ENCODE measurements at places on chromosomes 5 and 9.

DNA sequence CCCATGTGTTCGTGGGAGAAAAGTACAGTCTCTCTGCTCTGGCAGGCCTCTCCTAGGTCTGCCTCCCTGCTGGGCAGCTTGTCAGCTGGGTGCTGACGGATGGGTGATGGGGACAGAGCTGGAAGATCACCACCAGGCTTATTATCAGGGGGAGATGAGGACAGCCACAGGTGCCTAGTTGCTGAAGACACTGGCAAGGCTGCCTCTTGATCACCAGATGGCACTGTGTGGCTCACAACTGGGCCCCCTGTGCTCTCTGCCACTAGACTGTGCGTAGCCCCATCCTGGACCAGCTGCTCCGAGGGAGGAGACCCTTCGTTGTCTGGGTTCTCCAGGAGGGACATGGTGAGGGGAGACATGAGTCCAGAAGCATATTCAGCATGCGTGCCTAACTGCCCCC lies 73.0 kb downstream of the KIF24 start:
- DNase-seq, result no peak

- no peak for DNase-seq
Measured at GRCh38 chr5:147482706-147483180, 27.1 kb downstream of the DPYSL3 start.

- DNase-seq, result no peak
Measured at GRCh38 chr9:29644514-29644913, 2071.2 kb upstream of the C9orf72 start.

DNA sequence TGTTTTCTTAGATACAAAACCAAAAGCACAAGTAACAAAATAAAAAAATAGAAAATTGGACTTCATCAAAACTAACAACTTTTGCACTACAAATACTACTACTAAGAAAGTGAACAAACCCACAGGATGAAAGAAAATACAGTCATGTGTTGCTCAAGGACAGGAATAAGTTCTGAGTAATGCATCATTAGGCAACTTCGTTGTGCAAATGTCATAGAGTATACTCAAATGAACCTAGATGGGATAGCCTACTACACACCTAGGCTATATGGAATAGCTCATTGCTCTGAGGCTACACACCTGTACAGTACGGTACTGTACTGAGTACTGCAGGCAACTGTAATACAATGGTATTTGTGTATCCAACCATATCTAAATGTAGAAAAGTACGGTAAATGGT lies 88.3 kb downstream of the RAPGEF1 start:
- DNase-seq, result no peak

DNA sequence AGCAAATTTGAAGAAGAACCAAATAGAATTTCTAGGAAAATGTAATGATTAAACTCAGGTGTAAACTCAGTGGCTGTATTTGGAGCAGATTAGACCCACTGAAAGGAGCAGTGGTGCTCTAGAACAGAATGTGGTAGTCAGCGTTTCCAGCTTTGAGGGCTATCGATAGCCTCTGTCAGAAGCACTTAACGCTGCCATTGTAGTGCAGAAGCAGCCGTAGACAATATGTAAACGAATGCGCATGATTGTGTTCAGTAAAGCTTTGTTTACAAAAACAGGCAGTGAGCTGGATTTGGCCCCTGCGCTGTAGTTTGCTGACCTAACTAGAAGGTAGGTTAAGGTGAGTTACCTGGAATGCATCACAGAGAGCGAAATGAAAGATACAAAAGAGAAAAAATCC lies 72.0 kb downstream of the FAM78A start:
- DNase-seq, result no peak

DNA sequence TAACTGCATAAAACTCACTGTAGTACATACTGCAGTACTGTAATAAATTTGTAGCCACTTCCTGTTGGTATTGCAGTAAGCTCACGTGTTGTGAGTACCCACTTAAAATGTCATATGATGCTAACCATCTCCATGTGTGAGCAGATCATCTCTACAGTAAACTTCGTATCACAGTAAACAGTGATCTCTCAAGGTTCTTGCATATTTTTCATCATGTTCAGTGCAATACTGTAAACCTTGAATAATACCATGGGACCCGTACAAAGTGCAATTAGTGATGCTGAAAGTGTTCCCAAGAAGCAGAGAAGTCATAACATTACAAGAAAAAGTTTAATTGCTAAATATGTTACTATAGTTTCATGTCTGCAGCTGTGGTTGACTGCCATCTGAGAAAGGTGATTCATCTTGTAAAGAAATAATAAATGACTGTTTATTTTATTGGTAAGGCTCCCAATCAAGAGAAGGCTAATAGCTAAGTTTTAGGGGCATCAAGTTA lies 253.8 kb upstream of the POU5F2 start:
- no peak for DNase-seq

DNA sequence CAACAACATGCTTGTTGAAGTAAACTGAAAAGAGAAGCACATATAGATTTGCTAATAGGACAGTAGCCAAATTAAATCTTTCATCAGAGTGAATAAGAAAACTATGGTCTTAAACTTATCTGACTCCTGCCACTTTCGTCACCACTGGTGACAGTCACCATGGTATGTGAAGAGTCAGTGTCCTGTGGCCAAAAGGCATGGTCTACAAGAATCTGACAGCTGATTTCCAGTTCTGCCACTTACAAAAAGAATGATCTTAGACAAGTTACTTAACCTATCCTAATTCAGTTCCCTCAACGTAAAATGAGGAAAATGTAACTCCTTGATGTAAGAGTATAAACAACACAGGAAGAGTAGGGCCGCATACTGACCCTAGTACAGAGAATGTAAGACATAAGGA lies 102.0 kb downstream of the LPAR1 start:
- DNase-seq, result no peak

- no peak for DNase-seq
Measured at GRCh38 chr5:133483406-133484090, 128.8 kb downstream of the FSTL4 start.

DNA sequence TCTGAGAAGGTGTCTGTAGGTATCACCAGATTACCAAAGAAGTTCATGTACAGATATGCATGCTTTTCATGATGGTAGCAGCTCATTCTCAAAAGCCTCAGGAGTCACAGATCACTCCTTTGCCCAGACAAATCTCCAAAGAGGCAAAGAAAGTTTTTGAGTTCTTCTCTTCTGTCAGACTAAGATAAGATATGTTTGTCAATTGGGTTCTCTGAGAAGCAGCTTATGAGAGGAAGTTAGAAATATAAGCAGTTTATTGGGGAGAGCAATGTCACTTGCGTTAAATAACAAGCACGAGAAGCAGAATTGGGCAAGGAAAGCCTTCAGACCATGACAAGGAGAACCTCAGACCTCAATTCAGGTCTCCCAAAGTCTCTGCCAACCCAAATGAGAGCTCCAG lies 219.2 kb upstream of the KLF4 start:
- DNase-seq, result no peak

GRCh38 chr9:122387536-122387935 lies 16.7 kb downstream of the PTGS1 start:
- DNase-seq, result no peak

DNA sequence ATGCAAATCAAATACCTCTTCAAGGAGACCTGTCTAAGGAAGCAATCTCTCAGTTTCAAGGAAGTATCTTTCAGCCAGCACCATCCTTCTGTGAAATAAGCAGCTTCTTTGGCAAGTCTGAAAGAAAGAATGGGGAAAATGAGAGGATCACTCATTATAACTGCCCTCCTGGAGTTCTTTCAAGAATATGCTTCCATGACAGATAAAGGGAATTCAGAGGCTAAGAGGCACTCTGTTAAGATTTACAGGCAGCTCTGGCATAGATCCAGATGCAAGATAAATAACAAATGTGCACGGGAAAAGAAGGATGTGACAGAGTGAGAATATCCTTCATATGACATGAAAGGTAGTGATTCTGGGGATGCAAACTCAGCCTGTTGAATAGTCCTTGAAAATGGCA lies 348.2 kb upstream of the CCNG1 start:
- no peak for DNase-seq

GRCh38 chr9:121360601-121361374 lies 9.3 kb downstream of the STOM start:
- DNase-seq, result no peak

GRCh38 chr9:122088880-122089706 lies 4.0 kb downstream of the TTLL11 start:
- DNase-seq, result no peak

DNA sequence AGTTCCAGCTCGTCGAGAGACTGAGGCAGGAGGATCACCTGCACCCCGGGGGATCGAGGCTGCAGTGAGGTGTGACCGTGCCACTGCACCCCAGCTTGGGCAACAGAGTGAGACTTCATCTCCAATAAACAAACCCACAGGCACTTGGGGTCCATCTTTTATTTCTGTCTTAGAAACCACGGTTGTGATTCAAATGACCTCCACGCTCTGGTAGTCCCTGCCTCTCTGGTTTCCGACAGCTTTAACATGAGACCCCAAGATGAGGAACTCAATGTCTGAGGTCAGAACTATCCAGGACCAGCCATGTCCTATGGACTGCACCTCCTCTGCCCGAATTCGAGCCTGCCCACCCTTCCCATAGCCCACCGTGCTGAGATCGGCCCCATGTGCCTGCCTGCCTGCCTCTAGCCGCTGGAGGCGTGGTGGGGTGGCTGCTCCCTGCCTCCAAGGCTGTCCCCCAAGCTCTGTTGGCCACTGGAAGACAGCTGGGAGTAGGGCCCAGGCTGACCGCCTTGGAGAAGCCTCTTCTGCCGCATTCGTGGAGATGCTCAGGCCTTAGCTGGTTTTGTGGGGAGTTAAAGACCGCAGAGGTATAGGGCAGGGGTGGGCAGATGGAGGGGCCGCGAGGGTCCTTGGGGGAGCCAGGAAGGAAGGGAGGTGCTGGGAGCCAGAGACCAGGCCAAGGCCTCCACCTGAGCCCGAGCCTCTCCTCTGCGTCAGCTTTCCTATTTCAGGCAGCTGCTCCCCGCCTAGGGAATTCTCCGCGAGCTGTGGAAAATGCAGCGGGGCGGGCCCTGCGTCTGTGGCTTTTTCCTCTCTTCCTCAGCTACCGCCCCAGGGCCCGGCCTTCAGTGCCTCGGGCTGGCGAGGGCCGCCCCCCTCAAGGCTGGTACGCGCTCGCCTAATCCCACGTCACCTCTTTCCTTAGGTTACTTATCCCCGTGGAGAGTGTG lies 6.9 kb upstream of the WDR5 start:
- no peak for DNase-seq

DNA sequence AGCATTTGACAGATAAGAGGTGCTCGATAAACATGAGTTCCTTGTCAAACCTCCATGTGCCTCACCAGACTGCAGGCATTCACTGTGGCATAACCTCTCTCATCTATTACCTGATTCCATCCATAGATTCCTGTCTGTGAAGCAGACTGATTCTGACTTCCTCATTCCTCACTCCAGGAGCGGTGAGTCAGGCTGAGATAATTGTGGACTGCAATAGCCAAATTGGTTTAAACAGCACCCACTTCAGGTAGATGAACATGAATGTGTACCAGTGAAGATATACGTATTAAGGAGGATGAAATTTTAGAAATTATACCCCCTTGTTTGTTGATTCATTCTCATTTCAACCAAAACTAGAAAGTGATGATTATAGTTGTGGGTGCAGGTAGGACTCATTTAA lies 391.2 kb downstream of the HINT1 start:
- no peak for DNase-seq

GRCh38 chr5:115333164-115333563 lies 36.7 kb upstream of the CCDC112 start:
- DNase-seq, result no peak

- DNase-seq, result no peak
Measured at GRCh38 chr5:39132792-39133191, 58.6 kb upstream of the RICTOR start.

DNA sequence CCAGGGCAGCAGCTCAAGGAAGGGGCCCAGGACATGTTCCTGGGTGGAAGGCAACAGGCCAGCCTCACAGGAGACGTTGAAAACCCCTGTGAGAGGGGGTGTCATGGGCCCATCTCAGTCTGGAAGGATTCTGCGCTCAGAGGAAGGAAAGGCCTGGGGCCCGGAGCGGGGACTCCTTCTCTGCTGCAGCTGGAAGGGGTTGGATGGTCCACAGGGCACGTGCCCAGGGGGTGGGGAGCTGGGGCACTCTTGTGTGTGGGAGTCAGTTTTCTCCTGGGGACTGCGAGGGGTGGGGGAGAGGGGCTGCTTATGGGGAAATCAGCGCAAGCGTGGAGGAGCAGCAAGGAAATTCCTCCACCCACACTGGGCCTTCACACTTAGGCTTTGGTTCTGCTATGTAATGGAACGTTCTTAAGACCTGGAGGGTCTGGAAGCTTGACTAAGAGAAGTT lies 2.9 kb upstream of the LPCAT1 start:
- no peak for DNase-seq
